ENCODE measurements at places on chromosomes 2 and 18.

- no peak for DNase-seq
These were observed 73.1 kb upstream of the IL1R1 start for GRCh38 chr2:102069311-102069974.

GRCh38 chr2:199455545-199456382, 2.0 kb downstream of the SATB2 start:
- DNase-seq, result no peak

GRCh38 chr2:9266711-9267110, 60.1 kb downstream of the ASAP2 start:
- DNase-seq, result no peak

GRCh38 chr2:13193900-13194299, 477.2 kb downstream of the TRIB2 start:
- DNase-seq, result no peak

GRCh38 chr18:55517055-55517454, 70.9 kb downstream of the TCF4 start:
- DNase-seq, result no peak

GRCh38 chr2:159148901-159149300, 137.6 kb downstream of the WDSUB1 start:
- DNase-seq, result no peak

DNA sequence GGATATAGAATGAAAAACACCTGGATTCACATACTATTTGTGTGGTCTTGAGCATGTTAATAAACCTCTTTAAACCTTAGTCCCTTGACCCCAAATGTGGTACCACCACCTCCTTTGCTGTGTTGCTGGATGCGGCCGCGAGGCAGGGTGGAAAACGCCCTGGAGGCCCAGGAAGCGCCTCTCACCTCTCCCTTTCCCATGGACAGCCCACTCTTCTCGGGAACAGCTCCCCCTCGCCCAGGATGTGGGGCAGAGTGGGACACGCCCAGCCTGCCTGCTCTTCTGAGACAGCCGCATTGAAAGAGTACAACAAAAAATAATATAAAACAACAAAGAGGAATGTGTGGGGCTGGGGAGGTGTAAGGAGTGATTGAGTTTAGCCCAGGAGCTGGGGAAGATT, 549.0 kb upstream of the ID2 start:
- no peak for DNase-seq

Data from stimulated activated CD4-positive, alpha-beta T cell treated with anti-CD3 and anti-CD28 coated beads, TNF-alpha, amount 100 ng/mL, for 24 hours (primary cell).